ENCODE measurements at places on chromosomes 12 and 14.

DNA sequence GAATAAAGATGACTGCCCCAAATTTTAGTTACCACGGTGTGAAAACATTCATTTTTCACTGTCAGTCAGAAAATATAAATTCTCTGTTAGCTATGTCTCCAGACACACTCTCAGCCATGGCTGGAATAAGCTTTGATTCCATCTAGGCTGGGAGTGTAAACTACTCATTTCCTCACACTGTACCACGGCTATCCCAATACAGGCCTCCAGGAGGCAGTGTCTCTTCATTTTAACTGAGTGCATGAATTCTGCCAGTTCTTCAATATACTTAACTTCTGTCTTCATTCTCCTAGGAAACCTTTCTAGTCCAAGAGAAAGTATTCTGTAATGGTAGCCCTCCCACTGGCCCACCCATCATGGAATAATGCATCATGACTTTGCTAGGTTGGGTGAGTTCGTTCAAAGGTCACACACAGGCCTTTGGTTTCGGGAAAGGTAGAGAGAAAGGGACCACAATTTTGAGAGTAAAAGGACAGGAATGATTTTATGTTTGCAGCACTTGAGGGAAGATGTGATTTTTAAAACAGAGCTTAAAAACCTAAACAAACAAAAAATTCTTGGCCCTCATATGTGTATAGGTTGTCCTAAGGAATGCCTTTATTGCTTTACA, 381.1 kb downstream of the SEC23A start:
- DNase-seq = peak; percentile 69

- DNase-seq = peak; percentile 88
Observed at GRCh38 chr12:49776413-49776812, 35.1 kb downstream of the TMBIM6 start.

DNA sequence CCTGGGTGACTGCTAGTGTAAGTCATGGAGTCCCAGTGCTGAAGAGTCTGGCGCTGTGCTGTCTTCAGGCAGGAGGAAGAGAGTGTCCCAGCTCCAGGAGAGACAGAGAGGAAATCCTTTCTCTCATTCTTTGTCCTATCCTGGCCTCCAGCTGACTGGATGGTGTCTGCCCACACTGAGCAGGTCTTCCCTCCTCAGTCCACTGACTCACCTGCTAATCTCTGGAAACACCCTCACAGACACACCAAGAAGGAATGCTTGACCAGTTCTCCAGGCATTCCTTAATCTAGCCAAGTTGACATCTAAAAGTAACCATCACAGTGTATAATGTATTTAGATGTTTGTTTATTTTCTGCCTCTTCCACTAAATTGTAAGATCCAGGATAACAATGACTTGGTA, 53.9 kb downstream of the EMP1 start:
- no peak for DNase-seq

DNA sequence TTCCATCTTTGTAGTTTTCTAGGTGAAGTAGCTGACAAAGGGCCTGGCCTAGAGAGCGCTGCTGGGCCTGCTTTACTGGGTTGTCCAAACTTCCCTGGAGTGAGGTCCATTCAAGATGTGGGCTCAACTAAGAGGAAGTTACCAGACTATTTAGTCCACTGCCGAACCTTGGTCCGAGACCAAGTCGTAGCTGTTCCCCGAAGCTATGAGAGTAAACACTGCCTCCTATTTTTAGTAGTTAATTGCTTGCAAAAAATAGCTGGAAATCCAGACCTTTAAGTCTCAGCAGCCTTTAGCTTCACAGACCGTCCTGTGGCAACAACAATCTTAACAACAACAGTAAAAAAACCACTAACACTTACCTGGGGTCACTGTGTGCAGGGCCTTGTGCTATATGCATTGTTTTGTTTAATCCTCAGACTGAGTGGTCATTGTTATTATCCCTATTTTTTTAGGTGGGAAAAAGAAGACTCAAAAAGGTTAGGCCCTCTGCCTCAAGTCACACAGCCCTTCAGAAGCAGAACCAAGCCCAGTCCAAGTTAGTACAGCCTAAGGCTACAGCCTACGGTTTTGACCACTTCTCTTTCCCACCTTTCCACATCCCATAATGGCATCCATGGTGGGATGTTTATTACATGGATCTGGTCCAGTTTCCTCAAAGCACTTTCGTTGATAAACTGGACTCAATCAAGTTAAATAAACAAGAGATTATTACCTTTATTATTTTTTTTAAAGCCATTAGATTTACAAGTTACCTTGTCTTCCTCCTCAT, 30.6 kb downstream of the SOCS2 start:
- no peak for DNase-seq

DNA sequence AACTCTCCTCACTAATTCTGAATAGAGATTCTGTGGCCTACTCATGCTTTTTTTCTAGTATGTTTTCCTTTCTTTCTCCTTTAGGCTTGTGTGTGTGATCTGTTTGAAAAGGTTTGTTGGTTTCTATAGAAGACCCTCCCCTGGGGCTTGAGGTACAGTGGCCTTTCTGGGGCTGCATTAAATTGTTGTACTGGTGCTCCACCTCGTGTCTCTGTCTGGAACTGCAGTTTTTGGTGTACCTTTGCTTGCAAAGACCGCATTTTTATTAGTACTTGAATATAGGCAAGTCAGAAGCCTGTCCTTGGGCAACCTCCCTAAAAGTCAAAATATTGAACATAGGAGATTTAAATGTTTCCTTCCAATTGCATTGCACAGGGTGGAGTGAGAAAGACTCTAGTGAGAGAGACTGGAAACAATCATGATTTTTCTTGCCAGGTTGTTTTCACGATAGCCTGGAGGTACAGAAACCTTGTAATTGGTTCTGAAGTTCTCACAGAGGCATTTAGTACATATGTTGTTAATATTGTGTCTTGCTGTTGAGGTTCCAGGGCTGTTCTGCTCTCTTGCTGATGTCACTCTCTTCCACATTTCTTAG, 39.0 kb downstream of the SLCO1B1 start:
- peak; percentile 87 for DNase-seq

GRCh38 chr12:4202487-4202886, 71.1 kb upstream of the CCND2 start:
- DNase-seq = no peak

DNA sequence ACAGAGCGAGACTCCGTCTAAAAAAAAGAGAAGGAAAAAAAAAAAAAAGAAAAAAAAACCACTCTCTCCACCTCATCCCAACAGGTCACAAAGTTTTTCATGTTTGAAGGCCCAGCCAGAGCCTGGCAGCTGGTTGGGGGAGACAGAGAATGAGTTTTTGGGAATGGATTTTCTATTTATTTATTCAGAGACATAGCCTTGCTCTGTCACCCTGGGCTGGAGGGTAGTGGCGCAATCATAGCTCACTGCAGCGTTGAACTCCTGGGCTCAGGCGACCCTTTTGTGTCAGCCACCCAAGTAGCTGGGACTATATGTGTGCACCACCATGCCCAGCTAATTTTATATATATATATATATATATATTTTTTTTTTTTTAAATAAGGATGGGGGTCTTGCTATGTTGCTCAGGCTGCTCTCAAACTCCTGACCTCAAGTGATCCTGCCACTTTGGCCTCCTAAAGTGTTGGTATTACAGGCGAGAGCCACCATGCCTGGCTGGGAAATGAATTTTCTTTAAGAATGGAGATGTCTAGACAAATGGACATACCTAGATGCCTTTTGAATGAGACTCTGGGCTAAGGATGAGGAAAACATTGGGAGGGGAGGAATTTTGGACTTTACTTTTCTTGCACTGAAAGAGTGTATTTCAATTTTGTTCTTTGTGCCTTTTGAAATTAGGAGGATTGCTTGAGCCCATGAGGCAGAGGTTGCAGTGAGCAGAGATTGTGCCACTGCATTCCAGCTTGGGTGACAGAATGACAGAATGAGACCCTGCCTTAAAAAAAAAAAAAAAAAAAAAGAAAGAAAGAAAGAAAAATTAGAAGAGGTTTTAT, 16.9 kb upstream of the PPP1R1A start:
- no peak for DNase-seq

- no peak for DNase-seq
Observed at GRCh38 chr12:13443498-13443897, 247.0 kb downstream of the EMP1 start.

GRCh38 chr14:52068615-52069306, at the start of gene NID2:
Gene NID2, minus strand, starts transcription at chr14:52069059. Its CDS starts 65 bp downstream, at chr14:52068994.
- peak; percentile 91 for DNase-seq

- DNase-seq = no peak
Observed at GRCh38 chr12:103350116-103350515, 145.7 kb downstream of the C12orf42 start.

DNA sequence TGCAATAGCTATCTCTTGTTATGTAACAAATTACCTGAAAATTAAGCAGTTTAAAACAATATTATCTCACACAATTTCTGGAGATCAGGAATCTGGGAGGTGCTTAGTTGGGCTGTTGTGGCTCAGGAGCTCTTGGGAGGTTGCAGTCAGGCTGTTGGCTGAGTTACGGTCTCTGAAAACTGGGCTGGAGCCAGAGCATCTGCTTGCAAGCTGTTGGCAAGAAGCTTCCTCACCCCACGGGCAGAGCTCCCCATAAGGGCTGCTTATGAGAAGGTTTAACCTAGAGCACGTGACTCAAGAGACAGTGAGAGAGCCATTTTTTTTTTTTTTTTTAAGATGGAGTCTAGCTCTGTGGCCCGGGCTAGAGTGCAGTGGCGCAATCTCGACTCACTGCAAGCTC, 346.8 kb downstream of the ATP23 start:
- DNase-seq = no peak

GRCh38 chr12:62525271-62525670, 58.6 kb downstream of the MON2 start:
- DNase-seq = no peak

DNA sequence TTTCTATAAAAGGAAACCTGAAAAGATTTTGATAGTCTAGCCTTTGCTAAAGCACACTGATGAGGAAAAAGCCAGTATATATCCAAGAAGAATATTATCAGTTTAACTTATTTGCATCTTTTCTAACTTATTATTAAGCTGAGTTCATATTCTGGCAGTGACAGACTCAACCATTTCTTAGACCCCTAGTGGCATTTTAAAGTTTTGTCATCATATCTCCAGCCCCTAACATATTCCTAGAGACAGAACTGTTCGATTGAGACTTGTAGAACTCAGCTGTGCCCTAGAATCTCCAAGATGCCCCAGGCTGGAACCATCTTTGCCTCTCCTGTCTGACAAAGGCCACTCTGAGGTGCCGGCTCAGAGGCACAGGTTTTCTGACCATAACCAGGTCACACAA, 365.6 kb downstream of the NELL2 start:
- DNase-seq = no peak

DNA sequence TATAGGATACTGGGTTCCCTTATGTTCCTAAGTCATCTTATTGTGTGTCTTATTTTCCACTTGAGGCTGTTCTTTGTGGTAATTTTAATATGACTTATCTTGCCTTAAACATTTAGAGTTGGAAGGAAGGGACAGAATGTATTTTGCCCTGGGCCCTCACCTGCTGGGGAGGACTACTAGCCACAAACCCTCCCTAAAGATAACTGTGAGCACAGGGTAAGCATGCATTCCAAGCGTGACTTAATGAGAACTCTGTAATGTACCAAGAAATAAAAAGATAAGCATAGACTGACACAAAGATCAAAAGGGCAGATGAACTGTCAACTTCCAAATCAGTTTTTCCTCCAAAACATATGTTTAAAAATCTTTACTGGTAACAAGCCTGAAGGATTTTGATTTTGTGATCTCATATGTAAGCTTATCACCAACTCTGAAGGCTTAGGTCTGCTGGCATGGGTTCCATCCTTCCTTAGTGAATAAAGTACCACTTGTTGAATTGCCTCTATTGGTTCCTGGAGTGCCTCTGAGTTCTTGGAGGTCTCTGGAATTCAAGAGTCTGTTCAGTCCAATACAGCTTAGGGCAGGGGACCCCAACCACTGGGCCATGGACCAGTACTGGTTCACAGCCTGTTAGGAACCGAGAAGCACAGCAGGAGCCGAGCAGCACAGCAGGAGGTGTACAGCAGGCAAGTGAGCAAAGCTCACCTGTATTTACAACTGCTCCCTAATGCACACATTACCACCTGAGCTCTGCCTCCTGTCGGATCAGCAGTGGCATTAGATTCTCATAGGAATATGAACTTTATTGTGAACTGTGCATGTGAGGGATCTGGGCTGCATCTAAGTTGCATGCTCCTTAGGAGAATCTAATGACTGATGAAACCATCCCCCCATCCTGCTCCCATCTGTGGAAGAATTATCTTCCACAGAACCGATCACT, 29.8 kb upstream of the NFYB start:
- DNase-seq = no peak

DNA sequence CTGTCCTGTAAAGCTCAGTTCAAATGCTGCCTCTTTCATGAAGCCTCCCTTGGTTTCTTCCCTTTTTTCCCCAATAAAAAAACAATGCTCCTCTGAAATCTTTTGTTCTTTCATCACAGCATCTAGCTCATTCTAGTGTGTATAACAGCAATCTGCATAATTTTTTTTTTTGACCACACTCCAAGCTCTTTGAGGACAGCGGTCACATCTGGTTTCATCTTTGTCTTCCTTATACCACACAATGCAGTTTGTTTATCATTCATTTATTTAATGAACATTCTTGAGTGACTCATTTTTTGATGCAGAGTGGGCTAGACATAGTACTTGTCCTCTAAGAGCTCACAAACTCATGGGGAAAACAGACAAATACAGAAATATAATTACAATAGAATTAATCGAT, 7.3 kb downstream of the GNG2 start:
- no peak for DNase-seq

DNA sequence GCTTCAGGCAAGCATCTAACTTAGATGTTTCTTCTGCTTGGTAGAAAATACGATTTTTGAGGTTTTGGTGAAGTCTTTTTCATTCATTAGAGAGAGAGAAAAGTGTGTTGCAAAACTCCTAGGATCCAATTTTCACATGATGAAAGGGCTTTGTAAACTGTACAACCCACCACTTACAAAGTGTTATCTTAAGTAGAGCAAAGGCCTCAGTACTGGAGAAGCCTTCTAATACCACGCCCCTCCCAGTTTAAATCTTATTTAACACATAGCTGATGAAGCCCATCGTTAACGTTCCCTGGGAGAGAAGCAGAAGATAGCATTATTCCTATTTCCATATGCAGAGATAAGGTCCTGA, 869 bp downstream of the APOLD1 start:
- no peak for DNase-seq

DNA sequence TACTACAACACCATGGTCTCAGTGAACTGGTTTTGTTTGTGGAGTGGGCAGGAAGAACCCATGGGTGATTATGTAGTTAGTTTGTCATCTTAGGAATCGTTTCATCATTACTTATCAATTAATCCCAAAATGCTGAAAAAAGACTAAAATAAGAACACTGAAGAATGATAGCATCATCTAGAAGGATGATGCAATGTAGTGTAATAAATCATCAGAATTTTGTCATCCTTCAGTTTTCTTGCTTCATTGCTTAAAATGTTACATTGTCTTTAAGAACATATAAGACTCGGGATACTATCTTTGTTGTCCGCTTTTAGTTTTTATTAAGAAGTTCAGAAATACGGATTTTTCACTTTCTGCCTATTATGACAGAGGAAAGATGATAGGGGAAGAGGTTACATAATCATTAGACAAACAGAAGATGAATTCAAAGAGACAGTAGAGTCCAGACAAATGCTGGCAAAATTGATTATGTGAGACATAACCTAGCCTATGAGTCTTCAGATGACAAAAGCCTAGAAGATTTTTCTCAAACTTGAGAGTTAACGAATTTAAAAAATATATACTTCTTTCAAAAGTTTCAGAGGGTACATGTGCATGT, 10.8 kb upstream of the SMOC1 start:
- no peak for DNase-seq
